ENCODE measurements at places on chromosomes 2 and 18. TPM values are rescaled to one million over a fixed set of nuclear protein-coding genes. Genes with fewer than 3 reads are reported as not detected.

- DNase-seq = no peak
These were observed 23.6 kb downstream of the OLA1 start for GRCh38 chr2:174224665-174225288.

DNA sequence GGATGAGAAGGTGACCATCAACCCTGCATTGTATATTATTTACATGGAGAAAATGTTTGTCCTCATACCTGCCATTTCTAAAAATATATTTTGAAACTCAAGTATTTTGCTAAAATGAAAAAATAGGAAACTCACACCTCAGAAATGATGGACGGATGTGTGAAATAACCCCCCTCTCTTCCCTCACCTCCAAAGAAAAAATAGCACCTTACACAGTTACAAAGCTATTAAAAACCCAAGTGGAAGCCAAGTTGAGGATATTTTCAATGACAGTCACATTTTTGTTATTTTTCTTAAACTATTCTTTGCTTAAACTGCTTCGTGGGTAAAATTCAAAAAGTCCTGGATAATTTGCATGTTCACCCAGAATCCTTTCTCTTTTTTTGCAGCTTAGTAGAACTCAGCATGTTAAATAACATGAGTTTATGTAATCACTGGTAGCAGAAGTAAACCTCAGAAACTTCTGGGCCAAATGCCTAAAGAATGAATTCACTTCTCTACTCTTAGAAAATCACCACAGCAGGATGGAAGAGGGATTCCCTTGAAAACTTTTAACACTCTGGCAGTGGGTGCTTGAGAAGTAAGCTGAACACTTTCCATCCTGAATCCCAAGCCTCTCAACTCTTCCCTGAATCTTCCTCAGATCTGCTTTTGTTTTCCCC, 768 bp downstream of the DSC1 start:
- no peak for DNase-seq

DNA sequence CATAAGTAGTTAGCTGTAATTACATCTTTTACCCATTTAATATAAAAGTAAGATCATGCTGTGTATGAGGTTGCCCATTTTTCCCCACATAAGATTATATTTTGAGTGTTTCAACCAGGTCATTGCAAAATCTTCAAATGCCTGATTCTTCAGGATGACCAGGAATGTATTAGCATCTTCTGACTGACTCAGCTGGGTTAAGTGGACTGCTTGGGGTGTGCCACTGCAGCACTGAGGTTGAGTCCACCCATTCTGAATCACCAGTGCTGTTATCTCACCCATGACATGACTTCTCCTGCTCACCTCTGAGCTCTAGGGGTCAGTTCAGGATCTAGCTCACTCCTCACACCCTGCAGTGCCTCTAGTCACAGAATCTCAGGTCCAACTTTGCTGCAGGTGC, 576.7 kb upstream of the ZEB2 start:
- no peak for DNase-seq

DNA sequence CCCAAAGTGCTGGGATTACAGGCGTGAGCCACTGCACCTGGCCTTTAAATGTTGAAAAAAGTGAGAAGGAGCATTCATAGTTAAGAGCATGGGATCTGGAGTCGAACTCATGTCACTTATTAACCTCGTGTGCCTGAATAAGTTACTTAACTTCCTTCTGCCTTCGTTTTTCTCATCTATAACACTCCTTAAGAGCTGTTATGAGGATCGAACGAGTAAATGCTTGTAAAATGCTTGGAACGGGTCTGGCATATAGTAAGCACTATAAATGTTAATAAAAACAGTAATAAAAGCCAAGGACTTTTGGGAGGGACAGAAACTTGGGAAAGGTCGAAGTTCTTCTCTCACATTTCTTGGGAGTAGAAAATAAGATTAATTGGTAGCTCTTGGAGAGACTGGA, 40.8 kb downstream of the RAB10 start:
- no peak for DNase-seq

DNA sequence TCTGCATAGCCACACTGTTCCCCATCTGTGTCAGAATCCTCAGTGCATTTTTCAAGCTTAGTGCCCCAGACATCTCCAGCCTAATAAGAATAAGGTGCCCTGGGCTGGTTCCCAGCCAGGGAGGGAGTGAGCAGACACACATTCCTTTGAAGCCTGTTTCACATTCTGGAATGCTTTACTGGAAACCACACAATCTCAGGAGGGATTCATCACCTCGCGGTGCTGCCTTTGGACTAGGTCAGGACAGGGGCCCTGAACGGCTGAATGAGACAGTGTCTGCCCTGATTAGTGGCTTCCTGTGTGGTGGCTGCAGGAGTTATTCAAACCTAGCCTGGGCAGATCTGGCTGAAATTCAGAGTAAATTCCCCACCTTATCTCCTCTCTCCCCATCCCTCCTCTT, 108.0 kb upstream of the LDAH start:
- DNase-seq = no peak

DNA sequence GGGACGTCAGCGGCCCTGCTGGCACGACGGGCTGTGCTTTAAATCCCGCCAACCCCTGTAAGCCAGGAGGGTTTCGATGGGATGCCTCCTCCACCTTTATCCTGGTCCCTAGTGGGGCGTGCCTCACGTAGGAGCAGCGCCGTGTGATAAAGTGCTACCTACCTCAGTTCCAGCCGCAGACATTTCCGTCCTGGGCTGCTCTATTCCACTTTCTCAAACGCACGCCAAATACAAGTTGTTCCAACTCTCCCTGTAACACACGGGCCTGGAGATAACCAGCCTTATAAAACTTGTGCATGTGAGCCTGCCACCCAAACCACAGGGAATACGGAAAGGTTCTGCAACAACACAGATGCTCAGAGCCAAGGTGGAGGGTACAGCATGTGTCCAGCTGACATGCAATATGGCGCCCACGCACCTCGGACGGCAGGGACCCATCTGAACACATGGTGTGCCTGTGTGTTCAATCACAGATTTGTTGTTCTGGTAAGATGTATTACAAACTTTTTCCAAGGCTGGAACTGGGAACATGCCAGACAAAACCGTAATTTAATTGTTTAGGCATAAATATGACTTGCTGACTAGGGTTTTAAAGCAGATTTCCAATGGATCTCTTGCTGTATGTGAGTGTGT, 47.7 kb downstream of the ZNF516 start:
- no peak for DNase-seq

DNA sequence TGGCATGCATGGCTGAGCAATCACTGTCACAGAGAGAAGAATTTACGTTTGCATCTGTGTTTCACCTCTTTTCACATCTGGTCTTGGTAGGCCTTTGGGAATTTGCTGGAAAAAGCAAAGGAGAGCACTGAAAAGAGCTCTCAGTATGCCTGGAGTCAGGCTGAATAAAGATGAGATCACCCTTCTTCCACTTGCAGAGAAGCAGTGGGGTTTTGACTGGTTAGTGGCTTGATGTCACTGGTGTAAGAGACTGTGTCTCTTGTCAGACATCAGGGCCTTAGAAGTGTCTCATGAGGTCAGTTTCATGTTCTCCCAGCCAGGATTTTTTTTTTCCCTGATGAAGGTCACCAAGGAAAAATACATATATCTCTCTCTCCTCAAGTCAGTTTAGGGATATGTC, 353.8 kb downstream of the INSIG2 start:
- DNase-seq = no peak

DNA sequence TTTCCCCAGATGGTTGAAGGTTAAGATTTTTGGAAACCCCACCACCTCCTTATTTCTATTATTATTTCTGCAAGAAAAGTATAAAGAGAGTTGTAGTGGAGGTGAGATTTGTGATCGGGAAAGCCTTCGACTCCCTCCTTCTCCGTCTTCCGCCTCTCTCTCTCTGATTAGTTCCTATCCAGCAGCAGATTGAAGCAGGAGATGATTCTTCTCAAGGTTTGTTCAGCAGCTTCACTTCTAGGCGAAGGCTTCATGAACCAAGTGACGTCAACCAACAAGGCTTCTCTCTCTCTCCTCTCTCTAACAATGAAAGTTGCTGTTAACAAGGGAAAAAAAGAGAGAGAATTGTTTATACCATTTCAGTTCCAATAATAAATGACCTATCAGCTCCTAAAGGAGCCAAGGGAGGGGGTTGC, at the start of gene BAZ2B:
BAZ2B (minus strand) TSS at position 263 of the 416 bp plus-strand sequence. CDS start 137,829 bp downstream, outside the sequence.
- DNase-seq = peak; percentile 81

GRCh38 chr2:102550151-102550550, 69.2 kb upstream of the SLC9A2 start:
- DNase-seq = no peak

- no peak for DNase-seq
These were observed 688 bp downstream of the CDH20 start for GRCh38 chr18:61333746-61334490.

GRCh38 chr2:72982781-72983499, 65.6 kb downstream of the EMX1 start:
- DNase-seq = no peak

- DNase-seq = no peak
These were observed 7.0 kb downstream of the CHCHD5 start for GRCh38 chr2:112591413-112591812.

GRCh38 chr2:28287256-28287915, 105.3 kb upstream of the FOSL2 start:
- no peak for DNase-seq

GRCh38 chr2:11224887-11225286, 69.6 kb downstream of the SLC66A3 start:
- no peak for DNase-seq

- no peak for DNase-seq
These were observed 96.6 kb downstream of the TMEM17 start for GRCh38 chr2:62409442-62409841.

- DNase-seq = no peak
These were observed 115.2 kb upstream of the TFCP2L1 start for GRCh38 chr2:121400201-121400600.

GRCh38 chr18:55319459-55320193, 268.4 kb downstream of the TCF4 start:
- no peak for DNase-seq

- DNase-seq = no peak
These were observed 796 bp upstream of the DYSF start for GRCh38 chr2:71452565-71452964.

GRCh38 chr18:54260396-54261072, 8.8 kb upstream of the POLI start:
- DNase-seq = no peak

DNA sequence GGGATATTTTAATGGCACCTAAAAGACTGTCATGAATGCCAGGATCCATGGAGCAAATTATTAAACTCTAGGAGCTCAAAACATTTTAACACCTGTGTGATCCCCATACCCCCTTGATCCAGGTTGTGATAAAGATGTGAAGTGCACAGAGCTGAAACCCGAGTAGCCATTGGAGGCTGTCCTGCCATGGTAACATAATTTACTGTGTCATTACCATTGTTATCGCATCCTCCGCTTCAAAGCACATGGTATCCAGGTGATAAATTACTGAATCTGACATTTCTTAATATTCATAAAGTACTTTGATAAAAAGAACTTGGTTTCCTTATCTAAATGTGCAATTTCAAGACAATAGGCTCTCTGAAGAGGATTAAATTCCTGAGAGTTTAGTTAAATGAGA, 109.3 kb downstream of the CHST9 start:
- no peak for DNase-seq

GRCh38 chr18:52572036-52573000, 232.3 kb downstream of the DCC start:
- no peak for DNase-seq

GRCh38 chr2:140814141-140814540, 1316.7 kb downstream of the LRP1B start:
- DNase-seq = no peak

DNA sequence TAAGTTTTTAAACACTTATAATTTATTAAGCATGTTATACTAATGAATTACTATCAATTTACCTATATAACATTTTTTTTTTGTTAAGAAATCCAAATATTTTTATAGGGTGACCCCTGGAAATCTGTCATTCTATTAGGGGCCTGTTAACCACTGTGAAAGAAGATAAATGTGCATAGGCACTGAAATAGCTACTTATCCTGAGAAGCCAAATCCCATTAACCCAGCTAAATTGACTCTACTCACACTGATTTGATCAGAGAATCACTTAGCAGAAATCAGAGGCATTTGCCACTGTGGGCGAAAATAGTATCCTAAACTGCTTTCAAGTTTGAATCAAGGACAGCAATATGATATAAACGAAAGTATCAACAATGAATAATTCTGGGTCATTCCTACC, 90.0 kb upstream of the GULP1 start:
- no peak for DNase-seq

GRCh38 chr2:11578081-11578948, 44.5 kb downstream of the GREB1 start:
- no peak for DNase-seq

DNA sequence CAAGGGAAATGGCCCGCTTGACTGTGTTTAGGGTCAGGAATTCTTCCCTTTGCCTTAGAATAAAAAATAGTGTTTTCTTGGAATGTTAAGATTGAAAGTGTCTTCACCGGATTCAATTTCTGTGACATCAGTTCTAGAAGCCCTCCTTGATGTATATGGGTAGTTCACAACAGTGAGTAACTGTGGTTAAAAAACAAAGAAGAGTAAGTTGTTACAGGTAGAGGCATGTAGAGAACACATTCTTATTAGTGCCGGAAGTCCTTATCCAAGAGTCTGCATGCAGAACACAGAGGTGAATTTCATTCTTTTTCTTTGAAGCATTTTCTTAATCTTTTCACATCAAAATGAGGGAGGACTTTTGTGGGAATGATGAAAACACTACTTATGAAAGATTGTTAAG, 105.5 kb downstream of the FMNL2 start:
- no peak for DNase-seq

SGPP2 gene
- total RNA-seq = under 0.01 TPM

WNT6 gene
- total RNA-seq = 0.27 TPM

SCYGR3 gene
- not detected for total RNA-seq

FECH gene
- 24.5 TPM for total RNA-seq

PCARE gene
- under 0.01 TPM for total RNA-seq

GPR35 gene
- 7.8 TPM for total RNA-seq

IFIH1 gene
- 59.8 TPM for total RNA-seq

RAMP1 gene
- 1.6 TPM for total RNA-seq

SNRNP27 gene
- 6.2 TPM for total RNA-seq

SLC25A12 gene
- 14.0 TPM for total RNA-seq

RALB gene
- 32.6 TPM for total RNA-seq

GATA6 gene
- not detected for total RNA-seq
